Eye (tissue), 1 donor: ENCODE measurements at places on chromosomes 16 and 17.

GRCh38 chr17:74045608-74046280, 157.7 kb upstream of the RPL38 start:
- DNase-seq, result no peak

- no peak for DNase-seq
Measured at GRCh38 chr16:66165879-66166278, 200.6 kb upstream of the CDH5 start.

- DNase-seq, result no peak
Measured at GRCh38 chr17:34730816-34731215, 151.4 kb downstream of the TMEM132E start.

DNA sequence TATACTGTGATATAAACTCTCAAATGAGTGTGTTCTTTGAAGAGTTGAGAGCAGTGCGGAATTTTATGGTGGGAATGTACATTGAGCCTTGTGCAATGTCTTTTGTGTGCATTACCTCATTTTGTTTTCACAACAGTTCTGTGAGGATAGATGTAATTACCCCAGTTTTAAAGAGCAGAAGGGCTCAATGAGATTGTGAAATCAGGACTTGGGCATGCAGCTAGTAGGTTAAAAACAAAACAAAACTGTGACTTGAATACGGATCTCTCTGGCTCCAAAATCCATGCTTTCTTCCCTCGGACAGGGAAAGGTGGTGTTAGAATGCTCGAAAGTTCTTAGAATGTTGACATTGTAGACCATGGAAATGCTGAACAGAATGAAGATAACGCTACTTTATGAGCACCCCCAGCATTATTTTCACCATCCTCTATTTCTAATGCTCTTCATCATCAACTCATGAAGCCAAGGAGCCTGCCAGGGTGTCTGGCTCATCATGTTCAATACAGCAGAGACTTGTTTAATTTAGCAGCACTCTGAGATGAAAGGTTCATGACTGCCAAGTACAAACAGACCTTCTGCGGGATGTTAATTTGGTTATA, 17.1 kb downstream of the MRTFB start:
- no peak for DNase-seq

DNA sequence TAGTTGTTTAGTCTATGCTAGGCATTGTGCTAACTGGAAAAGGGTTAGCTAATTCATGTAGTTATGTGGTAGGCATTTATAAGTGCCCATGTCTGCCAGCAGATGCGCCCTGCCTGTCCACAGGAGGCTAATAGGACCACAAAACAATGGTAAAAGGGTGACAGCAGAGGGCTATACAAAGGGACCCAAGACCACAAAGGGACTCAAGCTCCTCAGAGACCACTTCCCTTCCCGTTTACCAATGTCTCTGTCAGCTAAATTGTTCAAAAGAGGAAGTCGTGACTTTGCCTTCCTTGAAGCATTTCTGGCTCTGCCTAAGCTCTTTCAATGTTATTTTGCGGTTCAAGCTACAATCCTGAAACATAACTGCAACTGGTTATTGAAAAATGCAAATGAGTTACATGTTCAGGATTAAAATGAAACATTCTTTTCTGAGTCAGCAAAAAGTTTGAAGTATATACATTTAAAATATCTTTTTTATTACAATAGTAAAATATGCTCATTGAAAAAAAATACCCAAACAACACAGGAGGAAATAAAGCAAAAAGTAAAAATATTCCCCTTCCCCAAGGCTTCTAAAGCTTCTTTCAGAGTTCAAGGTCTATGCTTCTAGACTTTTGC, 149.2 kb downstream of the MAF start:
- DNase-seq, result no peak

DNA sequence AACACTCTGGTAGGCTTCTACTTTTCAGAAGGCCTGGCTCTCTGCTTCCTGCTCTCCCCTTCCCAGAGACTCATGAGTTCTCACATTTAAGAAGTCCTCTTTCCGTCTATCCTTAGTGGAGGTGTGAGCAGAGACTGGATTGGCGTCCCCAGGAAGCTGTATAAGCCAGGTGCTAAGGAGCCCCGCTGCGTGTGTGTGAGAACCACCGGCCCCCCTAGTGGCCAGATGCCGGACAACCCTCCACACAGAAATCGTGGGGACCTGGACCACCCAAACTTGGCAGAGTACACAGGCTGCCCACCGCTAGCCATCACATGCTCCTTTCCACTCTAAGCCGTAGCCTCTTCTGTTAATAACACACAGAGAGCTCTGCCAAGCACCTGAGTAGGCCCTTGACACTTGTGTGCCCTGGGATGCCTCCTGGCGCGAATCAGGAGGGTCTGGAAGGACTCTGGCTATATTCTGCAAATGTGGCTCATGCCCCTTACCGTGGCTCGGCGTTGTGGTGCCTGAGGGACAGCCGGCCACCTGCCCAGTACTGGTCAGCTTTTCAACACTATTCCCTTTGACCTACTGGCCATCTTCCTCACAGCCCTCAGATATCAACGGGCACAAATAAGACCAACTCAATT, 13.9 kb downstream of the CYB5D2 start:
- no peak for DNase-seq

- DNase-seq, result no peak
Measured at GRCh38 chr16:2753733-2754020, 1.2 kb downstream of the SRRM2 start.

- no peak for DNase-seq
Measured at GRCh38 chr17:32988481-32989101, 3.1 kb upstream of the SPACA3 start.

DNA sequence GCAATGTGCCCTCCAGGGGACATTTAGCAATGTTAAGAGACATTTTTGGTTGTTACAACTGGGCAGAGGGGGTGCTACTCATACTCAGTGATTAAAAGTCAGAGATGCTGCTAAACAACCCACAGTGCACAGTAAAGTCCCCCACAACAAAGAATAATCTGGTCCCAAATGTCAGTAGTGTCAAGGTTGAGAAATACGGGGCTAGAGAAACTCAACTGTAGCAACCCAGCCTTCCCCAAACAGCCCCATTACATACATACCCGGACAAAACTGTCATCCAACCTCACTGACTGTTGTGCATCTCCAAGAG, 20.4 kb downstream of the DNAJC7 start:
- DNase-seq, result no peak
